Suppressor macrophage treated with lipopolysaccharide for 1 hour (primary cell): ENCODE measurements at places on chromosomes 11 and 22.

DNA sequence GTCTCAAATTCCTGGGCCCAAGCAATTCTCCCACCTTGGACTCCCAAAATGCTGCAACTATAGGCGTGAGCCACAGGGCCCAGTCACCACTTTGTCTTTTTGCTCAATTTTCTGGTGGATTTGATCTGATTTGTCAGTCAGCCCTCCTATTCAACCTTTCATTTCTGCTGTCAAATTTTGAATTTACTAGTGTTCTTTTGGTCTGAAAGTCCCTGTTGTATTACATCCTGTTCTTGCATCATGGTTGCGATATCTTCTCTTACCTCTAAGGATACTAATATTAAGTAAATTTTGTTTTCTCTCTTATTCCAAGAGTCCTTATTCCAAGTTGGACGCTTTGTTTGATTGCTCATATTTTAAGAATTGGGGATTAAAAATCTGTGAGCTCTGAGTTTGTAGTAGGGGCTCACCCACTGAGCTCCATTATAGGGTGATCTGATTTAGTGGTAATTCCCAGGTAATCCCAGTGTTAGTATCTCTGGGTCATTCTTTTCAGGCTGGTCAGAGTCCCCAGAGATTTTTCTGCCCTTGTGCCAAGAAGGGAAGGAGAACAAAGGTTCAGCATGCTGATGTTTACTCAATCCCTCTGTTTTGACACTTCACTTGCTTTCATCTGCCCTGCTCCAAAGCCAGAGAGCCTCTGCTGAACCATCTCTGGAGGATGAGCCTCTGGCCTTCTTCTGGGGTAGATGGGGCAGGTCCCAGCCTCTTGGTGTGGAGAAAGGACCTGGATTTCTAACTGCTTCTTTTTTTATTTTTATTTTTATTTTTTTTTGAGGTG, 10.0 kb downstream of the UPB1 start:
- DNase-seq, result peak; percentile 73

DNA sequence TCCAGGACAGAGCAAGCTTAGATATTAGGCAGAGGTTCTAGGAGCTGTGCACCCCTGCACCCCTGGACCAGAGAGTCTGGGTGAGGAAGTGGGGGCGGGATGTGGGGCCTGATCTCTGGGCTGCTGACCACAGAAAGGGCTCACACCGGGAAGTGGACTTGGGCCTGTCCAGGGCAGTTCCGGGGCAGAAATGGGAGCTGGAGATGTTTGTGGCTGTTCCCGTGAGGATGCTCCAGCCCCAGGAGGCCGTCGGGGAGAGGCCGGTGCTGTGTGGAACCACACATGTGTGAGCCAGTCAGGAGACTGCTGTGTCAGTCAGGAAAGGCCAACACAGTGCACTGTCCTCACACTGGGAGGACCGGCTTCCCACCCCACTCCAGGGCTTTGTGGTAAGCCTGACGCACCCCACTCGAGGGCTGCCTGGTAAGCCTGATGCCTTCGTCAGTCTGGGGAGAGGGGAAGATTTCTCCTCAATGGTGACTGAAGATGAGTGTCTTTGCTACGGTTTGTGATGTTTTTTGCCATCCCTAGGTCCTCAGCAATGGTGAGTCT, 741.0 kb downstream of the BRD1 start:
- no peak for DNase-seq

- DNase-seq, result no peak
These were observed 17.3 kb downstream of the SCARF2 start for GRCh38 chr22:20420157-20420842.

- DNase-seq, result no peak
These were observed 1676.0 kb upstream of the RAG2 start for GRCh38 chr11:38274031-38274430.

- no peak for DNase-seq
These were observed 4.4 kb upstream of the MMP1 start for GRCh38 chr11:102802341-102802740.

- no peak for DNase-seq
These were observed 248.6 kb upstream of the PLET1 start for GRCh38 chr11:112509300-112509699.

- peak; percentile 85 for DNase-seq
These were observed 11.7 kb downstream of the MAFF start for GRCh38 chr22:38213319-38213989.
